ENCODE measurements at places on chromosomes 5 and 9.

GRCh38 chr5:132813599-132814502 is 749 bp downstream of the SOWAHA start:
- peak; percentile 23 for DNase-seq

DNA sequence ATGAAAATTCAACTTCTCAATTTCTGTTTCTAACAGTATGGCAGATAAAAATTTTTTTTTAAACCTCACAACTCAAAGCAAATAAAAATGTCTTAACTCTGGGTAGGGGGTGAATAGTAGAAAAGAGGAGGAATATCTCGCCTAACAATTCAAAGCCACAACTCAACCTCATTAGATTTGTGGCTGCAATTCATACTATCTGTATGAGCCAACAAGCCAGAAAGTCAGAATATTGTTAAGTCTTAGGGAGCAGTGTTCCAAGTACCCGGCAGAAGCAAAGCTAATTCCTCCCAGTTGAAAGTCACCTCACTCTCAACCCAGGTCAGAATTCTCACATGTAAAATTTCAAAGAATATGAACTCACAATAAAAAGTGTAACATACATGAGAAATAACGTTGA is 15.0 kb downstream of the PJA2 start:
- no peak for DNase-seq

- no peak for DNase-seq
Observed at GRCh38 chr9:101460965-101461364, 25.4 kb upstream of the ALDOB start.

DNA sequence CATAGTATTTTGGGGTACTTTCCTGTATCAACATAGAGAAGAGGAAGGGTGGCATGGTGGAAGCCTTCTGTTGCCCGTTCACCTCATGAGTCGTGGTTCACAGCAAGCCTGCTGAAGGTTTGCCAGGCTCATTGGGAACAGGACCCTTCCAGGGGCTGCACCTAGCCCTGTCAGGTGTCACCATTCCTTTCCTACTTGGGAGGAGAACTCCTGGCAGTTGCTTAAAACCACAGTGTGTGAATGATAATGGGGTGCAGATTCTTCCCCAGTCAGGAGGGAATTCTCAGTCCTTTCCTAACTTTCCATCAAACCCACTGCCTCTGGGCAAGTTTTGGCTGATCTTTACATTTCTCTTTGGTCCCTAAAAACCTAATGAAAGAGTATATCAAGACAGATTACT is 99.4 kb upstream of the CTNND2 start:
- no peak for DNase-seq

GRCh38 chr9:137433916-137434431 is 7.2 kb downstream of the ENTPD8 start:
- DNase-seq, result no peak

GRCh38 chr5:37811866-37812265 is 28.0 kb downstream of the GDNF start:
- DNase-seq, result no peak

- no peak for DNase-seq
Observed at GRCh38 chr9:19551124-19551929, 142.5 kb downstream of the ACER2 start.

GRCh38 chr5:124951661-124952060 is 205.2 kb upstream of the ZNF608 start:
- no peak for DNase-seq

- DNase-seq, result peak; percentile 17
Observed at GRCh38 chr5:152560512-152561137, 155.5 kb upstream of the NMUR2 start.

GRCh38 chr5:2387634-2388325 is 363.7 kb downstream of the IRX2 start:
- no peak for DNase-seq

- no peak for DNase-seq
Observed at GRCh38 chr5:33257807-33258429, 182.8 kb upstream of the TARS1 start.

DNA sequence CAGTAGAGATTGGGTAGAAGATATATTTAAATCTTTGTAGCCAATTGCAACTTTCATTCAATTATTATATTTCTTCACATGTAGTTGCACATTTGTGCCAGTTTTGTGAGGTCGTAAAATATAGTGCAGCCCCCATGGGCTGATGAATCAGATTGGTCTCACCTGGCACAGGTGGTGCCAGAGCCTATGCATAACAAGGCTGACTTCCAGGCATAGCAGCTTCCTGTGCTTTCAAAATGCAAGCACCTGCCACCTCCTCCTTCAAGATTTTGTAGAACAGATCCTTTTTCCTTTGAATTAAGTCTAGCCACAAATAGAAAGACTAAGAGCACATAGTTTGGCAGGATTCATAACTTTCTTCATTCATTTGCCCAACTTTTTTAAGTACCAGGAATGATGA is 87.1 kb downstream of the STARD4 start:
- DNase-seq, result no peak

DNA sequence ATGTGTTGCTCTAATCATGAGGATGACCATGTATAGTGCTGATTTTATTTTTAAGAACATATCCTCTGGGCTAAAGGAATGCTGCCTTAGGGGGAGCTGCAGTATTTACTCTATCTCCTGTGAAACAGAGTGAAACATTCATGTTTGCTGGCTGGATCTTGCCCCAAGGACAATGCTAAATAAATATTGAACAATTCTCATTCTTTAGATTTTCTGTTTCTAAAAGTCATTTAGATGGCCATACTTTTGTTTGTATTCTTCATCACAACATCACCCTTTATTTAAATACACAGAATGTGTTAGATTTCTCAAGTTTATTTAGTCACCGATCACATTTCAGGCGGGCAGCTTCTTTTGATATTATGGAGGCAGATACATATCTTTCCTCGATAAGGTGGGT is 103.3 kb downstream of the ARHGEF28 start:
- no peak for DNase-seq

DNA sequence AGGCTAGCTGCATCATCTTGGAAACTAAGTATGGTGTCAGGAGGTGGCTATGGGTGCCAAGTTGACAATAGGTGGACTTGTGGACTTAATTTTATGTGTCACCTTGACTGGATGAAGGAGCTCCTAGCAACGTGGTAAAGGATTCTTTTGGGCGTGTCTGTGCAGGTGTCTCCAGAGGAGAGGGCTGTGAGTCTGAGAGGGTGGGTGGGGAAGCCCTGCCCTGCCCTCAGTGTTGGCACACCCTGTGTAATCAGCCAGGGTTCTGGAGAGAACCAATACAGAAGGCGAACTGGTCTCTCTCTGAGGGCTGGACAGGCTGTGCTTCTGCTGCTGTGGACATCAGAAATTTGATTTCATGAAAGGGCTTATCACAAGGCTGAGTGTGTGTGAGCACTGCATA is 61.0 kb downstream of the GTF3C4 start:
- DNase-seq, result no peak

GRCh38 chr5:148794275-148794674 is 32.1 kb upstream of the ADRB2 start:
- no peak for DNase-seq

DNA sequence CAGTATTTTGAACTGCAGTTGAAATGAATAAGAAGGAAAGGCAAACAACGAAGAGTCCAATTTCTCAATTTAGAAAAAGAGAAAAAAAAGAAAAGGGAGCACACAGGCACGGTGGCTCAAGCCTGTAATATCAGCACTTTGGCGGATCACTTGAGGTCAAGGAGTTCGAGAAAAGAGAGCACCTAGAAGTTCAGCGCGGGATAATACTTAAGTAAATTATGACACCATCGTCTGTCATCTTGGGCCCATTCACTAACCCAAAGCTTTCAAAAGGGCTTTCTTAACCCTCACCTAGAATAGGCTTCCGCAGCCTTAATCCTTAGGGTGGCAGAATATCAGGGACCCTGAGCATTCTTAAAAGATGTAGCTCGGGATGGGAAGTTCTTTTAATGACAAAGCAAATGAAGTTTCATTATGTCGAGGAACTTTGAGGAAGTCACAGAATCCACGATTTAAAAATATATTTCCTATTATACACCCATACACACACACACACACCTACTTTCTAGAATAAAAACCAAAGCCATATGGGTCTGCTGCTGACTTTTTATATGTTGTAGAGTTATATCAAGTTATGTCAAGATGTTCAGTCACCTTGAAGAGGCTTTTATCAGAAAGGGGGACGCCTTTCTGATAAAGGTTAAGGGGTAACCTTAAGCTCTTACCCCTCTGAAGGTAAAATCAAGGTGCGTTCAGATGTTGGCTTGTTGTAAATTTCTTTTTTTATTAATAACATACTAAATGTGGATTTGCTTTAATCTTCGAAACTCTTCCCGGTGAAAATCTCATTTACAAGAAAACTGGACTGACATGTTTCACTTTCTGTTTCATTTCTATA is 602 bp upstream of the CD274 start:
- no peak for DNase-seq

DNA sequence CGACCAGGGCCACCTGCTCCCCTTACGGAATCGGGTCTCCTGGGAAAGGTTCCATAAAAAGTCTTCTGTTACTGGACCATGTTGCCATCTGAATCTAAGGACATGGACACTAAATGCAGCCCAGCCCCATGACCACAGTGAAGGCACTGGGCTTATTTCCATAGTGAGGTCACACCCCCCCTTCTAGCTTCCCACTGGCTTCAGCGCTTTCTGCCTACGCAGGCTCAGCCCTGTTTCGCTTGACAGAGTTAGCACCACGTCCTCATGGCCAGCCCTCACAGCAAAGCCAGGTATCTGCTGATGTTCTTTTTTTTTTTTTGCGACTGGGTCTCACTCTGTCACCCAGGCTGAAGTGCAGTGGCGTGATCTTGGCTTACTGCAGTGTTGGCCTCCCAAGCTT is 14.1 kb downstream of the UCK1 start:
- no peak for DNase-seq

GRCh38 chr9:130523921-130524320 is 55.5 kb upstream of the FUBP3 start:
- no peak for DNase-seq

GRCh38 chr5:135851186-135851914 is 16.9 kb downstream of the SLC25A48 start:
- DNase-seq, result no peak

GRCh38 chr5:61866930-61867329 is 439.1 kb upstream of the KIF2A start:
- no peak for DNase-seq

GRCh38 chr9:19935422-19935821 is 146.6 kb upstream of the SLC24A2 start:
- DNase-seq, result no peak

- no peak for DNase-seq
Observed at GRCh38 chr9:109013679-109014607, 644 bp upstream of the CTNNAL1 start.

DNA sequence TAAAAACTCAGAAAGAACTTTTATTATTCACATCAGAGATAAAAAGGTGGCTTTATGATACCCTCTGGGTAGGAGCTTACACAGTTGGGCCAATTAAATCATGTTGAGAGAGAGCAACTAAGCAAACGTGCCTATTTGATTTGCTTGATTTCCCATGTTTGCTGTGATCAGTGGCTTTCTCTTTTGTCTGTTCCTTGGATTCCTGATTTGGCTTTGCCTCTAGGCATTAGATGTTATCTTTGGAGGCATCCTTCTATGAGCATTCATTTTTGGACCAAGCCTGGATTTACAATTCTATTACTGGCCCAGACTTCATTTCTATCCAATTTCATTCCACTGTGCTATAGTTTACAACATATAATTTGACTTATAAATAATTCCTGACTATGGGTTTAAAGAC is 35.9 kb downstream of the VCAN start:
- no peak for DNase-seq

DNA sequence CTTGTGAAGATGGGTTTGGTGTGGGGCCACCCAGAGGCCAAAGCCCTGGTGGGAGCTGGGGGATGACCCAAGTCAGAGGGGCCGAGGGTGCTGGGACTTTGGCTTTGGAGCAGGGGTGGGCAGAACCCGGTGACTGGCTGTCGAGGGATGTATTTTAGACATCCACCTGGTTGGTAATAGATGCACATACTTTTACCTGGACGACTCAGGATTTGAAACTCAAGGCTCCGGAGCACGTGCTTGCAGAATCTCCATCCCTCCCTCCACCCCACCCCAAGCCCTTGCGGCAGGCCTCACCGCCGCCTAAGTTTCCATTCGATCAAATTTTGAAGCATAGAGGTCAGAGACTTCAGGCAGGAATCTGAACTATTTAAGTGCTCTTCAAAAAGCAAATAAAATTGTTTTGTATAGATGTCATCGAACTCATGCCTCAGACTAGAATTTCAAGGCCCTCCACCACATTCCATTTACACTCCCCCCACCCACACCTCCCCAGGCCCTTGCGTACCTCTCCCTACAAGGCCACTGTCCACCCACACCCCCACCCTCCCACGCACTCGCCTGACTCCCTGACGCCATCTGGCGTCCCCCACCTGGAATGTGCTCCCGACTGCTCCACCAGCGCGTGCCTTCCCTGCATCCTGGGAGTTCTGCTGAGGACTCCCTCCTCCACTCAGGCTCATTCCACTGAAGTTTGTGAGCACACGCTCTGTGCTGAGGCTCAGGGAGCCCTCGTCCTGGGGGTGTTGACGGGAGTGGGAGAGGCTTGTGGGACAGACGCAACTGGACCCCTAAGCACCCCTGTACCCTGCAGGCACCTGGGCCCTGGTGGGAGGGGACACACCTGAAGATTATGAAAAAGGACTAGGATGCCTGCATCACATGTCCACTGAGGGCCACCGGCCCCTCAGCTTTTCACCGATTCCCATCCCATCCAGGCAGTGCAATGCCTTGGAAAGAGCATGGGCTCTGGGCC is 56.4 kb upstream of the RPL26L1 start:
- DNase-seq, result no peak

DNA sequence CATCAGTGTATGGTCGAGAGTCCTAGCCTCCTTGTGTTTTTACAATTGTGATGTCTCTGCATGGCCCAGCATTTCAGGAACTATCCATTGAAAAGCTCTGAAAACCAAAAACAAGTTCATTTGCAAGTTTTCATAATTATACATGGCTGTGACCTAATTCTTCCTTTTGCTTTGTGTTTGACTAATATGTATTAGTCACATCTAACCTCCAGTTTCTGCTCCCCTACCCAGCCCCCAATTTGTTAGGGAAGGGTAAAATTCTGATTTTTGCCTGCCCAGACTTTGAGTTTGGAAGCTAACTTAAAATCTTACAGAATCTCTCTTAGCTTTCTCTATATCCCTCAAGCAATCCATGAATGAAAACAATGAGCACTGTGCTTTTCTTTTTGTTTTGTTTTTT is 128.2 kb upstream of the SEMA6A start:
- no peak for DNase-seq

DNA sequence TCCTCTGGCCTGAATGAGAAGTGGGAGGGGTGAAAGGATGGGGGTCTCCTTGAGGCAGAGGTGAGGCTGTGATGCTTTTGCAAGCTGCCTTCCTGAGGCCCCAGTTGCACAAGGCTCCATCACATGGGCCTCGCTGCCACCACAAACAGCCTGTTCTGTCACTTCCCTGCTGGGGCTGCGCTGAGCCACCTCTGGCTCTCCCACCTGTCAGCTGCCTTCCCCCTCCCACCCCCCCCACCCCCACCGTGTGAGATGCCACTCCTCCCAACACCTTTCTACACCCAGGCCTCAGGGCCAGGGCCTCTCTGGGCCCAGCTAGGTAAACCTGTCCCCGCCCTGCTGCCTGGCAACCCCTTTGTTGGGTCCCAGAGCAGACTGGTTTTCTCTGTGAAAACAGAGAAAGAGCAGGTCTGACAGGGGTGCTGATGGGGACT is 4.5 kb upstream of the PDLIM4 start:
- no peak for DNase-seq

All from effector memory CD8-positive, alpha-beta T cell (primary cell).